Stimulated activated CD8-positive, alpha-beta memory T cell treated with anti-CD3 and anti-CD28 coated beads, Interleukin-15, amount 100 ng/mL, for 1 hour (primary cell): ENCODE measurements at places on chromosomes 13 and 19.

- DNase-seq = no peak
Observed at GRCh38 chr19:44723299-44723951, 24.5 kb downstream of the CEACAM16 start.

GRCh38 chr19:12730064-12730463 is 4.4 kb downstream of the TRIR start:
- no peak for DNase-seq

- no peak for DNase-seq
Observed at GRCh38 chr19:7326105-7326877, 22.4 kb upstream of the ARHGEF18 start.

- DNase-seq = no peak
Observed at GRCh38 chr13:21033212-21033840, 28.1 kb downstream of the LATS2 start.

DNA sequence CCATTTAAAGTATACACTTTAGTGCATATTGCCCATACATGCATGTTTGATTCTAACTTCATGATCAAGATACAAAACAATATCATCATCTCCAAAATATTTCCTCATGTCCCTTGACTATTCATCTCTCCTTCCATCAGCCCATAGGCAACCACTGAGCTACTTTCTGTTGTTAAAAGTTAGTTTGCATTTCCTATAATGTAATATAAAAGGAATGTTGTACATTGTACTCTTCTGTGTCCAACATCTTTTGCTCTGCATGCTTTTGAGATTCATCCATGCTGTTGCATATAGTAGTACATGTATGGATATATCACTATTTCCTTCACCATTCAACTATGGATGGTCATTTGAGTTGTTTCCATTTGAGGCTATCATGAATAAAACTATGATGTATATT is 74.7 kb downstream of the ITGBL1 start:
- DNase-seq = no peak

GRCh38 chr13:77833331-77833863 is 85.2 kb downstream of the EDNRB start:
- DNase-seq = no peak

- no peak for DNase-seq
Observed at GRCh38 chr13:18949970-18950369, 231.7 kb downstream of the TUBA3C start.

- DNase-seq = no peak
Observed at GRCh38 chr13:31385540-31385939, 185.8 kb downstream of the B3GLCT start.

GRCh38 chr19:803099-803561 is 5.9 kb downstream of the PTBP1 start:
- no peak for DNase-seq

GRCh38 chr19:6663236-6664201 is 6.4 kb downstream of the TNFSF14 start:
- no peak for DNase-seq

DNA sequence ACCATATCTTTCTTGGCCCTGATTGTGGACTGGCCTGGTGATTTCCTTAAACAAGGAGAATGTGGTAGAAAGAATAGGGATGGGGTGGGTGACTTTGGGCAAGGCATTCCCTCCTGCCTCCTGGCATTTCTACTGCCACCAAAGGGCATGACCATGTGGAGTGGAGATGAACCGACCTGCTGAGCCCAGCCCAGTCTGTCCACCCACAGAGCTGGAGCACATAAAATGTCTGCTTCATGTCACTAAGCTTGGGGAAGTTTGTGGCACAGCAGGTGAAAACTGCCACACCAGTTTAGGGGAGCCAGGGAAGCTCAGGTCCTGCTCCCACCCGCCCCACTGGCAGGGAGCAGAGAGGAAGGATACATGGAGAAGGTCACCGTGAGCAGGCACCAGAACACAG is 6.3 kb downstream of the TMEM161A start:
- DNase-seq = no peak

DNA sequence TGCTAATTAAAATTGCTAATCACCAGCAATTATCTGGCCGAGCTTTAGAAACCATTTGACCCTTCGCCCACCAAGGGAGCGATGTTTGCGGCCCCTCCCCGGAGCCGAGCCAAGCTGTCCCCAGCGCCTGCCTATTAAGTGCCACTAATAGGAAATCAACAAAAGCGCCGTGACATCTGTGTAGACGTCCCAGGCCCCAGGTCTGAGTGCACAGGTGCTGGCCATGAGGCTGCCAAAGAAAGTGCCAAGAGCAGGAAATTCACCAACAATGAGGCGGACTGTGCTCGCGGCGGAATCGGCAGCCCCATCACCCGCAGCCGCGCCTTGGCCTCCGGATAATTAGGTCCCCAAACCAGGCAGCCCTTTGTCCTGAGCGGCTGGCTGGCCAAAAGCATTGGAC is 44.5 kb upstream of the SPACA7 start:
- no peak for DNase-seq

GRCh38 chr19:56692206-56692895 is 20.8 kb upstream of the ZNF835 start:
- DNase-seq = no peak

DNA sequence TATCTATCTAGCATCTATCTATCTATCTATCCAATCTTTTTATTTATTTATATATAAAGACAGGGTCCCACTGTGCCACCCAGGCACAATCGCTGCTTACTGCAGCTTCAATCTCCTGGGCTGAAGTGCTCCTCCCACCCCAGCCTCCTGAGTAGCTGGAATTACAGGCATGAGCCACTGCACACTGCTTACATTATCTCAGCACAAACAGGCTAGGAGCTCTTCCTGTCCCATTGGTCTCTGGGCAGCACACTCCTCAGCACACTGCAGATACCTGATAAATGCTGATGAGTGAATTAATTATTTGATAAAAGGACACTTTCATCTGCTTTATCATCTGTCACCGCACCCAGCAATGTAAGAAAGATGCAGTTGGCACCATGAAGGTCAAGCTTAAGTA is 16.1 kb downstream of the ZNF562 start:
- DNase-seq = no peak

- DNase-seq = no peak
Observed at GRCh38 chr13:75995966-75996365, 359.8 kb downstream of the LMO7 start.

DNA sequence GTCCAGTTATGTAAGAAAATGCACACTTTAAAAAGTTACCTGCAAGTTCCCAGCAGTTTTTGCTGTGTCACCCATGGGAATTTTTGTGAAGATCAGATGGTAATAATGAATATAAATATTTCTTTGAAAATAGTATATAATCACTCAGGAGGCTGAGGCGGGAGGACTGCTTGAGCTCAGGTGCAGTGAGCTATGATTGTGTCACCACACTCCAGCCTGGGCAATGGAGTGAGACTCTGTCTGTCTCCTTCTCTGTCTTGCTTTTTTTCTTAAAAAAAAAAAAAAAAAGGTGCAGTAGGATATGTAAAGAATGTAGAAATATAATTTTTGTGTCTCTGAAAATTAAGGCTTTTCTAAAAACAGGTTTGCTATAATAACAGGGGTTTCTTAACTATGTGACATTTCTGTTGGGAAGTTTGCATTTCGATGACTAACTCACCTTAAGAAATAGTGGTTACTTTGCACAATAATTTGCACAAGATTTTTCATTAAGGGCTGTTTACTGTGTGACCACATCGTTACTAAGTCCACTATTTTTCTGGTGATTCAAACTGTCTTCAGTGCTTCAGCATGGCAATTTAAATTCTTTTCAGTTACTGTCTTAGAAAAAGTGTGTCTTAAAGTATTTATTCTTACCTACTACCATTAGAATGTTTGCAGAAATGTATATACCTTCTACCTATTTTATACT is 37.3 kb downstream of the DNAJC3 start:
- no peak for DNase-seq

DNA sequence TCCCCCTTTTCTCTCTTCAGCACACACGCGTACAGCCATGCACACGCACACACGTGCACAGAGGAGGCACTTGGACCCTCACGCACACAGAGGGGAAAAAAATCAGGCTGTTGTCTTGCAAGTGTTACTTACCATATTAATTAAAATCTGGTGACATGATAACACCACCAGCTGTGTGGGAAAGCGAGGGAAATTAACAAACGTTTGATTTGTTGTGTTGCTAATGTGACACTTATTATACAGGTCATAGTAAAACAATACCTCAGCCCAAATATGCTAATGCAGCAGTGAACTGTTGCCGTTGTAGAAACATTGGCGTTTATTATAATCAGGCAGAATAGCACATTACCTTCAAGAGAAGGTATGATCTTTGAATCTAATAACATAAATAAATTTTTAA is 211.7 kb downstream of the TEX29 start:
- DNase-seq = no peak

DNA sequence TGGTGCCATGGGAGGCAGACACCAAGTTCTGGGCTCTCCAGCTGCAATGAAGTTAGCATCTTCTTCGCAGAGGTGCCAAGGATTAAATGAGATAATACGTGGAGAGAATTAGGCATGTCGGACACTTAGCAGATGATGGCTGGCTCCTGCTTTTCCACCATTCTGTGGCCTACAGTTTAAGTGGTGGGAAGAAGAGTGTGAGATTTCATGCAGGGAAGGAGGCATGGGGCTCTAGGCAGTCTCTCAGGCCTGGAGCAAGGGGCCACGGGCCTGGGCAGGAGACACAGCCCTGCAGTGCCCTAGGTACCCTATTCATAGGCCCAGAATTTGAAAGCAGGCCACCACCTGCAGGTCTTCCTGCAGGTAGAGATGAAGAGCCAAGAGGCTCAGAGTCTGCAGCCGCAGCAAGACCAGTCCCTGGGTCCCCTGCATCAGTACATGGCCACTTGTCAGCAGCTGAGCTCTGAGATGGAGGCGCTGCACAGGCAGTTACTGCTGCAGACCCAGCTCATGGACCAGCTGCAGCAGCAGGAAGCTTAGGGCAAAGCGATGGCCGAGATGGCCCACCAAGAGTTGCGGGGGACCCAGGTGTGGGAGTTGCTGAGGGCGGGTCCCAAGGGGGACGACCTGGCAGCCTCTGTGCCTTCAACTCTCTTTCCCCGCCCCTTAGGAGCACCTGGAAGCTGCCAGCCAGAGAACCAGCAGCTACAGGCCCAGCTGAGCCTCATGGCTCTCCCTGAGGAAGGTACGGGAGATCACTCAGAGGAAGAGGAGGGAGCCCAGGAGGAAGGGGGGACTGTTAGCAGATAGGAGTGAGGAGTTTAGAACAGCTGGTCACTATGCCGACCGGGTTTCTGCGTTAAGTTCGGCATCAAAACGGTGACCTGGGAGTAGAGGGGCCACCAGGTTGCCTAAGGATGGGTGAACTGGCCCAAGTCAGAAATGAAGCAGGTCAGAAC is 33.2 kb upstream of the ZNF492 start:
- DNase-seq = no peak

GRCh38 chr13:75661443-75661842 is 25.3 kb downstream of the LMO7 start:
- no peak for DNase-seq

DNA sequence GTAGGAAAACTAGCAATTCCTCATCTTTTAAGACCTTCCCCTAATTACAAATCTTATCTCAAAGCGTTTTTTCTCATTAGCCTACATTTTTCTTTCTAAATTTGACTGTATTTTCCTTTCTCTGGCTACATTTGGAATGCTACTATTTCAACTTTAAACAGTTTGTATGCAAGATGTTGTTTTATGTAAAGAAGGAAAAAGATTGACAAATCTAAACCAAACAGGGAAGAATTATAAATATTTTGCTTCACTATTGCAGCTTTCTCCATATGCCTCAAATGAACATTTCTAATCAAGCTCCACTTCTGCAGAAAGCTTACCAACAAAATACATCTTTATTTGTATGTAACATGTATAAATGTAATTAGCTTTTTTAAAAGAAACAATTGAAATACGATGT is 156.2 kb downstream of the MZT1 start:
- no peak for DNase-seq

DNA sequence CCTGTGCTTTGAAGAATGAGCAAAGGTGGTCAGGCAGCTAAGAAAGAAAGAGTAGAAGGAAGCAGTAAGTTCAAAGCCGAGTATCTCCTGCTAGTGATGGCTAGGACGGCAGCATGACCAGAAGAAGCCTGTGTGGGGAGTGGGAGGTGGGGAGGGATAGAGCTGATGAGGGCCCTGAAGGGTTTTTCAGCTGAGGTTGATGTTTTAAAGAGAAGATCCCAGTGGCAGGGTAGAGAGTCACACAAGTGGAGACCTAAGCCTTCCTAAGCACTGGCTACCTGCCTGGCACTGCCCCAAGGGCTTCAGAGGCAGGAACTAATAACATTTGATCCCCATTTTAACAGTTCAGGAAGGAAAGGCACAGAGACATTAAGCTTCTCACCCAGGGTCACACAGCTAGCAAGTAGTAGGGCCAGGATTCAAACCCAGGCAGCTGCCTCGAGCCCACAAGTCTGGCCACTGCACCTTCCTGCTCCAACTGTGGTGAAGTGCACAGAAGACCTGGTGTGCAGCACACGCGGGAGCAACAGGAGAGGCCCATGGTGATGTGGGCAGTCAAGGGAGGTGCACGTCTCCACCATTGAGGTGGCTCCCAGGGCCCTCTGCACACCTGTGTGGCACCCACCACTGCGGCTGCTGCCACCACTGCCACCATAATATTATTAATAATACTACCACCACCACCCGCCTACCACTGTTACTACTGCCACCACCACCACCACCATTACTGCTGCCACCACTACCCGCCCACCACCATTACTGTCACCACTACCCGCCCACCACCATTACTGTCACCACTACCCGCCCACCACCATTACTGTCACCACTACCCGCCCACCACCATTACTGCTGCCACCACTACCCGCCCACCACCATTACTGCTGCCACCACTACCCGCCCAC is 22.1 kb downstream of the CUL4A start:
- DNase-seq = no peak

- DNase-seq = no peak
Observed at GRCh38 chr19:46574533-46574932, 26.6 kb upstream of the CALM3 start.

DNA sequence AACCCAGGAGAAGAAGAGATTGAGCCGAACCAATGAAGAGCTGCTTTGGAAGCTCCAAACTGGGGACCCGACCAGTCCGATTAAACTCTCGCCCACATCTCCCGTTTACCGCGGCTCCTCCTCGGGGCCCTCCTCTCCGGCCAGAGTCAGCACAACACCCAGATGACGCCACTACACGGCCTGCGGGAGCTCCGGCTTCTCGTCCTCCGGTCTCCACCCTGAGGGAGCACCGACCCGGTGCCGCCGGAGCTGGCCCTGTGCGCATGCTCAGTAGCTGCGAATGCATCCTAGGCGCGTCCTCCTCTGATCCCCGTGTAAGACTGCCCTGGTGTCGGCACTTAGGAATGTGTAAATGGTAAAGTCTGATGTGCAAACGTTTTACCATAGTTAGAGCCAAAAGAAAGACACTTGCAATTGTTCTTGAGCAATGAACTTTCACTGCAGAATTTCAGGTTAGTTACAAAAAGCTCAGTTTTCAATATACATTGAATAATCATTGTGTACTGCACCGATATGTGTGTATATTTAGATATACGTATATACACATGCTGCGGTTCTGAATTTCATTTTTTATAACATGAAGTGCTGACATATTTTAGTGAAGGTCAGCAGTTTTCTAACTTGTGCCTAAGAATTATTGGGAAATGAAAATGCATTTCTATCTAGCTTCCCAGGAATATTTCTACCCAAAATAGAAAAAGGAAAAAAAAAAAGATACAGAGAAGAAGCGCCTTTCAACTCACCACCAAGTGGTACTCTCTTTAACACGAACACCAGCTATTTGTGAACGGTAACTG is 92.2 kb downstream of the SLC7A1 start:
- no peak for DNase-seq

GRCh38 chr13:32023096-32023495 is 8.5 kb upstream of the FRY start:
- DNase-seq = no peak

- no peak for DNase-seq
Observed at GRCh38 chr13:43648733-43649132, 138.0 kb downstream of the ENOX1 start.

GRCh38 chr13:75326173-75327134 is 155.5 kb downstream of the TBC1D4 start:
- peak; percentile 10 for DNase-seq
